Body of pancreas (tissue), 4 donors: ENCODE measurements at places on chromosomes 16 and 17.

DNA sequence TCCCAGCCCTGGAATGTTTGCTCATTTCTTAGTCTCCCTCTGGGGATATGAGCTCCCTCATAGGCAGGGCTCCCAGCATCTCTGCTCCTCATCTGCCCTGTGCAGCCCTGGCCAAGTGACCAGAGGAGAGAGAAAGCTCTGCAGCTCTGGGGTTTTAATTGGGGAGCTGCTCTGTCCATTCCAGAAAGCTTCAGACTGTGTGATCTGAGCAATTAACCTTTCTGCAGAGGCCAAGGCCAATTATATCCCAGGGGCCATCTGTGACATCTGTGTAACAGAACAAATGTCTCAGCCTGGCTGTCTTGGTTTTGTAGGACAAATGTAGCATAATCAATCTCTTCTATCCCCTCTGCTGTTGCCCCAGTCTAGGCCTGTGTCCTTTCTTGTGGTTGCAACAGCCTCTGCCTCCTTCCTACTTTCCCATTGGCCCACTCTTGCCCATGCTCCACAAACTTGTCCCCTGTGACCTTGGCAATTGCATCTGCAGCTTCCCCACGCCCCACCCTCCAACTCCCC is 156.0 kb downstream of the GSG1L start:
- no peak for DNase-seq

DNA sequence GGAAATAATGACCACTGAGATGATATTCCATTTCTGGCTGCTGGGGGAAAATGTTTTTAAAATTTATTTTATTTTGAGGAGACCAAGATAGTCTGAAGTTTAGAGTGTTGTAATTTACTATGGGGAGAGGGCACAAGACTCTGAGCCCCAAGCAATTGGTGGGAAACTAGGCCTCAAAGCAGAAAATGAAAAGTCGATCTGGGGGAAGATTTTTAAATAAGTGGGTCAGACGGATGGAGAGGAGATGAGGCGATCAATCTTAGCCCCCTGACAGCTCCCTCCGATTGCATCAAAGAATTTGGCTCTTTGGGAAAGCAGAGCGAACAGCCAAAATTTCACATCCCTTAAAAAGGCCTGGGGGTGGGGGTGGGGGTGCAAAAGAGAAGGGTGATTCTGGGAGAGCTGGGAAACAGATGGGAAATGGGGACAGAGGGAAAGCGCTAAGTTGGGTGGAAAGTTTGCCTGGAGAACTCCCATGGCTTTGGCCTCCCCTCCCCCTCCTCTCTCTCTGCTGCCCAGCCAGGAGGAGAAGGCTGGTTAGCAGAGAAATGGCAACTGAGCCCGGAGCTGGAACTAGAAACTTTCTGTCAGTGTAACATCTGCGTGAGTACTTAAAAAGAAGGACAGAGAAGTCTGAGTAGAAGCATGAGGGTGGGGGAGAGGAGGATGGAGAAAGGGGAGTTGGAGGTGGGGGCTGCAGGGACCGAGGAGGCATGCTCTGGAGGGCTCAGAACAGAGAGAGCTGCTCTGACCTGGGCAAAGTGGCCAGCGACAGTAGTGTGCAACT is 1.4 kb upstream of the HOXB2 start:
- no peak for DNase-seq

GRCh38 chr16:31401436-31401835 is 8.3 kb downstream of the ITGAD start:
- DNase-seq: no peak

DNA sequence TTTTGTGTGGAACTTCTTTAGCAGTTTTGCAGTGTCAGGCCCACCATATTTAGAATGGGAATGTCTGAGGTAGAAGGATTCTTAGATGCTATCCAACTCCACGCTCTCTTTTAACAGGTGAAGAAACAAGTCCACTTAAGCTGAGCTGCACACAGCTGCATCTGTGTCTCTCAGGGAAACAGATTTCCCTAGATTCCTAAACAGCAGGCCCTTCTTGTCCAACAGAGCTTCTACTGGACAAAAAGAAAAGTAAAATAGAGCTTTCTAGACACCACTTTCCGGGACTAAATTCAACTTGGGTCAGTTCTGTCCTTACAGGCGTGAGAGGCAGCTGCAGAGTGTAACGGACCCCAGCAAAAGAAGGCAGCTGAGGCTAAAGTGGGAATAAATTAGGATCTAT is 51.7 kb downstream of the SNX11 start:
- DNase-seq: no peak

DNA sequence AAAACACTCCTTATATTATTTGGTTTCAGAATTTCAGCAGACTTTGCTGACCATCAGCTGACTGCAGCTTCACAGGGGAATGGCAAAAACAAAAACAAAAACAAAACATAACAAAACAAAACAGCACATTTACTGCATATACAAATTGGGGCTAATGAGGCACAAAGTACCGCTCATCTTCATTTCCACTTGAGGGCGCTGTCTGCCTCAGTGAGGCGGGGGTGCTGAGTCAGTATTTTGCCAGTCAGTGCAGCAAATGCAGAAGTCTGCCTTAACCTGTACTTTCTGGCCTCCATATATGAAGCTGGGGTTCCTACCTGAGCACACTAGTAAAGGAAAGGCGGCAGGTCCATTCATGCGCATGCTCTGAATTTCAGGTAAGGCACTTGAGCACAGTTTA is 13.5 kb upstream of the DYNLRB2 start:
- peak; percentile 25 for DNase-seq

DNA sequence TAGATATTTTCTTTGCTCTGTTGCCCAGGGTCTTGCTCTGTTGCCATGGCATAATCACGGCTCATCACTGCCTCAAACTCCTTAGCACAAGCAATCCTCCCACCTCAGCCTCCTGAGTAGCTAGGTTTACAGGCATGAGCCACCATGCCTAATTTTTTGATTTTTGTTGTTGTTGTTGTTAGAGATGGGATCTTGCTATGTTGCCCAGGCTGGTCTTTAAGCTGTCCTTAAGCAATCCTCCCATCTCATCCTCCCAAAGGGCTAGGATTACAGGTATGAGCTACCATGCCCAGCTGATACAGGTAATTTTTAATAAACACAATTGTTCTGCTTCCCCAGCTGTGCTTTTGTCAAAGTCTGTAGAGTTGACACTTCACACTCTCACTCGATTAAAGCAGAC is 159.3 kb downstream of the PARN start:
- DNase-seq: no peak

DNA sequence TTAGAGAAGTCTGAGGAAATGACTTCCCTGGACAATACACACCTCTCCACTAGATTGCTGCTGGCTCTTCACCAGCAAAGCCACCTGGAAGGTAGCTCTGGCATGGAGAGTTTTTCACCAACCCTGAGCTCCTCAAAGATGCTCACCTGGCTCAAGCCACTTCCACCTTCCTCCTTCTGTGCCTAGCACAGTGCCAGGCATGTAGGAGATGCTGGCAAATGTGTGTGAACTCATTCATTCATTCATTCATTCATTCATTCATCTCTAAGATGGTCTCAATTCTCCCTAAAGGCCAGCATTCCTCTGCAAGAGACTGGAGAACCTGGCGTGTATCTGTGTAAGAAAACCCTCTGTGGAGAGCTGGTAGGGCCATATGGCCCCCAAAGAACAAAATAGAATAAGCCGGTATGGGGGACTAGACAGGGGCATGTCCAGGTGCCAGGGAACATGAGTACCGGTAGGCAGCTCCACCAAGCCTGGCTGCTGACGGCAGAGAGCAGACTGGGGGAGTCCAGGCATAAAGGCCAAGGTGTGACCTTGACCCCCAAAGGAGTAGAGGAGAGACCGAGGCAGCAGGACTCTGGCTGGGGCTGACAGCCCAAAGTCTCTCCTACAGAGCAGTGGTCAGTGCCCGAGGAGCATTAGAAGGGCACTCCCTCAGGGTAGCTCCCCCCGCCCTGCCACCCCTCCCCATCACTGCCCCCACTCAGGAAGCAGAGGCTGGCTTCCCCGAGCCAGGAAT is 132.2 kb upstream of the TNRC6C start:
- DNase-seq: no peak

- DNase-seq: no peak
Measured at GRCh38 chr16:85718682-85719081, 29.9 kb upstream of the GINS2 start.

GRCh38 chr16:77838597-77839255 is 50.4 kb downstream of the VAT1L start:
- no peak for DNase-seq

GRCh38 chr17:7177954-7178477 is 1.2 kb downstream of the ASGR1 start:
- no peak for DNase-seq

- no peak for DNase-seq
Measured at GRCh38 chr17:45641541-45641940, 142.6 kb upstream of the CRHR1 start.

DNA sequence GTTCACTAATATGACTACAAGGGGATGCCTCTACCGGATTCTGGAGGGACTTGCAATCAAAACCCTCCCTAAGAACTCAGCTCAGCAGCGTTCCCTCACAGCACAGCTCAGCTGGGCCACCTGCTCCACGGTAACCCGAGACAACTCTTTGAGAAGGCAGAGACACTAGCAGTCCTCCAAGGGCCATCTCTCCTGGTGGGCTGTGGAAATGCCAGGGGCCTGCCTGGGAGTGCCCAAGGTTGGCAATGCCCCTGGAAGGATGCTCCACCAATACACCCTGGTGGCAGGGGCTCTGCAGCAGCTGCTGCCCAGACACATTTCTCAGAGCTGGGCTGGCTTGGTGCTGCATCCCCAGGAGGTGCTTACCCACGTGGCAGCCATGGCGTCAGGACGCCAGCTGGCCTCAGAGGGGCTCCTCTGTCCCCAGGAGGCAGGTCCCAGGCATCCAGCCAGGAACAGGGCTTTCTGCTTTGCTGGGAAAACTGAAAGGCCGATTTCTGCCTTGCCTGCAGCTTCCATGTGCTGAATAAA is 16.5 kb downstream of the CDIP1 start:
- DNase-seq: peak; percentile 71

DNA sequence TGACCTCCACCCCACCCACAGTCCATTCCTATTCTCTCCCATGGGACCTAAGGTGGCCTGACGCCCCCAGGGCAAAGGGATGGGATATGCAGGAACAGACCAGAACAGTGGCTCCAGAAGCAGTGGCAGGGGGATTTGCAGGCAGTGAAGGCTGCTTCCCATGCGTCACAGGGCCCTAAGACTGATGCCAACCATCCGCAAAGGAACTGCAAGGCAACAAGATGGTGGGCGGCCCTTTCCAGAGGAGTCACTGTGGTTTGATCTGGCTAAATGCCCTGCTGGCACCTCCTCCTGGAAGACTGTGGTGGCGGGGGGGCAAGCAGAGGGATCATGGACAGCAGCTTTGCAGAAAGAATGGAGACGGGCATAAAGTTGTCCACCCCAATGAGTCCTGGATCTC is 4.4 kb upstream of the SLC39A11 start:
- peak; percentile 17 for DNase-seq

DNA sequence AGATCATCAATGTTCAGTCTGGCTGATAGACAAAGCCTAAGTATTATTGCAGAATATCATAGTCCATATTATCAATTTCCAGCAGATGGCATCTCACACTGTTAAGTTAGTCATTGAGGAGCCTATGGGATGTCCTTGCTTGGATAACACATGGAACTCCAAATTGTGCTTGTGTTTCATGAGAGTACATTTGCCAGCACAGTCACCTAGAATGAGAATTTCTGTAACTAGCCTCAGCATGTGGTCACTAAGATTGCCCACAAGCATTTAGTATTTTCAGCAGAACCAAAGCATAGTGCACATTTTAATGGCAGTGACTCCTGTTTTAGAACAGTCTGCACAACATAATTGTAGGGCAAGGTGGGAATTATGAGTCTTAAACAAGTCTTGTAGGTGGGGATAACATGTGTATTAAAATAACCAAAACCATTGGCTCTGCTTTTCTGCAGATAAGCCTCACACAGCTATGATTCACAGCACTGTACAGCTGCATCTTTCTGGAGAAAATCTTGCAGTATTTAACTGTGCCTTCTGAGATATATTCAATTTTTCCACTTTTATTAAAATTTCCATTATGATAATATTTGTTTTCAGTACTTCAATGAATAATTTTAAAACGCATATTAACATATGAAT is 882.8 kb upstream of the SOX9 start:
- DNase-seq: no peak

DNA sequence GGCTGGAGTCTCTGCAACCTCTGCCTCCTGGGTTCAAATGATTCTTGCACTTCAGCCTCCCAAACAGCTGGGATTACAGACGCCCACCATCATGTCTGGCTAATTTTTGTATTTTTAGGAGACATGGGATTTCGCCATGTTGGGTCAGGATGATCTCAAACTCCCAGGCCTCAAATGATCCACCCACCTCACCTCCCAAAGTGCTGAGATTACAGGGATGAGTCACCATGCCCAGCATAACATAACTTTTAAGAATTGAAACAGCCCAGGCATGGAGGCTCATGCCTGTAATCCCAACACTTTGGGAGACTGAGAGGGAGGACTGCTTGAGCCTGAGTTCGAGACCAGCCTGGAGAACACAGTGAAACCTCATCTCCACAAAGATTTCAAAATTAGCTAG is 2.5 kb downstream of the RSL1D1 start:
- no peak for DNase-seq

DNA sequence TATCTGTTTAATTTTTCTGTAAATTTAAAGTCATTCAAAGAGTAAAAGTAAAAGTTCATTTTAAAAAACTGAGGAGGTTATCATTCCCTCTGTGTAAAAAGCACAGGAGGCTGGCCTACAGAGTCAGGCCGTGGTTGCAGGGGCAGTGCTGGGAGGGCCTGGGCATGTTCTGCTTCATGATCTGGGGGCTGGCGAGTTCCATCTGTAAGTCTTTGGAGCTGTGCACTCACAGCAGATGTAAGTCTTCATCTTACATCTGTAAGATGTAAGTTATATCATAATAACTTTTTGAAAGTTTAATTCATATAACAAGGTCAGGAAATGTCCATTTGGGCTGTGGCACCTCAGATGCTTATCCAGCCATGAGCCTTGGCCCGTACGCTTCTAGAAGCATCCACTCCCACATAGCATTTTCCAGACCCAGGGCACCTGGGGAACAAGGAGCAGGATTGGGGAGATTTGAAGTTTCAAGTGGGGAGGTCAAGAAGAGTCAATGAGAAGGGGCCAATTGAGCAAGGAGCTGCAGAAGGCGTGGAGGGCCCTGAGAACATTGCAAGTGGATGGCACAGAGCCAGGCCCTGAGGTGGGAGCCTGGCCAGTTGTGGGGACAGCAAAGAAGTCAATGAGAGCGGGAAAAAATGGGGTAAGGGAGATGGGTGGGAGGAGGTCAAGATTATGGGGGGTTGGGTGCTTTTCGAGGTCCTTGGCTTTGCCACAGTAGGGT is 54.1 kb downstream of the TNFRSF13B start:
- DNase-seq: peak; percentile 55

DNA sequence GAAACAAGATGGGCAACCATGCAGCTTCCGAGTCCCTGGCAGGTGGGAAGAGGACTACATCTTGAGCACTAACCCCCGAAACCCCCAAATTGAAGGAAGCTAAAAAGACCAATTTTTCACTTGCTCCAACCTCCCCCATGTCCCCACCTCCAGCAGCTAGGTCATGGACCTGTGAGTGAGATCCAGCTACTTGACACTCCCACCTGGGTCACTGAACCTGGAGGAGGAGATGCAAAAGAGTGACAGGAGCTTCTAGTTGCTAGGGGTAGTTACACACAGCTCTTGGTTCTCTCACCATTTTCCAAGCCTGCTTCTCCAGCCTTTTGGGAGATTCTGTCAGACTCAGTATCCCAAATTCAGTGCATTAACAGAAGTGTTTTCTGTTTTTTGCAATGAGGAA is 11.2 kb downstream of the PDZD9 start:
- no peak for DNase-seq

- peak; percentile 51 for DNase-seq
Measured at GRCh38 chr17:16329519-16330271, 23.6 kb downstream of the CENPV start.
